NCI-H82 (cell line): ENCODE measurements at places on chromosomes 5 and 9.
A peak's percentile ranks its signal among the peaks of the same experiment; 100 is the strongest.

- DNase-seq: no peak
Observed at GRCh38 chr5:37234288-37234687, 14.9 kb downstream of the CPLANE1 start.

- DNase-seq: peak; percentile 48
Observed at GRCh38 chr9:114047717-114048116, 30.4 kb downstream of the AMBP start.

- DNase-seq: no peak
Observed at GRCh38 chr5:162703914-162704313, 636.3 kb downstream of the GABRG2 start.

DNA sequence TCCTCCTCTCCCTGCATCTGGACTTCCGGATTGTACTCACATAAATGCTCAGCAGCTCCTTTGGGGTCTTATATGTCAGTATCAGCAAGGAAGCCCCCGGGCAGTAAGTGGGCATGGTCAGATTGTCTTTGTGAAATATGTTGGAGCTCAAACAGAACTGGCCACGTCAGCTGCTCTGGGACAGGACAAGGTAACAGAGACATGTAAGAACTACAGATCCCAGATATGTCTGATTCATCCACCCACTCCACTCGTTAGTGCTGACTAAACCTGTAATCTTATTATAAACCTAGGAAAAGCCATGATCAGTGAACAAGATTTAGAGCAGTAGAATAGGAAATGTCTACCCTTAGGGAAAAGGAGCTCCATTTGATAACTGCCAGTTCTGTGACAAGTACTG lies 561.8 kb downstream of the CETN3 start:
- DNase-seq: peak; percentile 40
